NCI-H1105 (cell line): ENCODE measurements at places on chromosomes 13 and 19.

GRCh38 chr19:48810151-48810550 lies 678 bp downstream of the BCAT2 start:
- no peak for DNase-seq

DNA sequence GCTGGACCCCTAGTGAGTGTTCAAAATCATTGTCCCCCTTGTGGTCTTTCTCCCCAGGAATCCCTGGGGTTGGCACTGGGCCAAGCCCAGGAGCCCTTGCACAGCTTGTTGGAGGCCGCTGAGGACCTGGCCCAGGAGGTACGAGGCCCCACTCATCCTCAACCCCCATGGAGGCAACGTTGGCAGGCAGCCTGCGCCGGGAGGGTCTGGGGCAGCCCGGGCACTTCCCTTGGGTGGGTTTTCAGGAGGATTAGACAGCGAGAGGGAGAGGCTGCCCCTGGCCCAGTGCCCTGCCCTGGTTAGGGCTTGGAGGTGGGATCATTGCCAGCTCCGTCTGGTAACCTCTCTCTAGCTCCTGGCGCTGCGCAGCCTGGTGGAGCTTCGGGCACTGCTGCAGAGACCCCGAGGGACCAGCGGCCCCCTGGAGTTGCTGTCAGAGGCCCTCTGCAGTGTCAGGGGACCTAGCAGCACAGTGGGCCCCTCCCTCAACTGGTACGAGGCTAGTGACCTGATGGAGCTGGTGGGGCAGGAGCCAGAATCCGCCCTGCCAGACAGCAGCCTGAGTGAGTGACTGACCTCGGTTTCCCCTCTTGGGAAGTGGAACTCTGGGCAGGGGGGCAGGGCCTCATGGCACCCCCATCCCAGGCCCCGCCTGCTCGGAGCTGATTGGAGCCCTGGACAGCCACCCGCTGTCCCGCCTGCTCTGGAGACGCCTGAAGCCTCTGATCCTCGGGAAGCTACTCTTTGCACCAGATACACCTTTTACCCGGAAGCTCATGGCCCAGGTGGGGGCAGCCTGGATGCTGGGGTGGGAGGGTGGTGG lies 3.0 kb downstream of the ABCA7 start:
- peak; percentile 62 for DNase-seq

DNA sequence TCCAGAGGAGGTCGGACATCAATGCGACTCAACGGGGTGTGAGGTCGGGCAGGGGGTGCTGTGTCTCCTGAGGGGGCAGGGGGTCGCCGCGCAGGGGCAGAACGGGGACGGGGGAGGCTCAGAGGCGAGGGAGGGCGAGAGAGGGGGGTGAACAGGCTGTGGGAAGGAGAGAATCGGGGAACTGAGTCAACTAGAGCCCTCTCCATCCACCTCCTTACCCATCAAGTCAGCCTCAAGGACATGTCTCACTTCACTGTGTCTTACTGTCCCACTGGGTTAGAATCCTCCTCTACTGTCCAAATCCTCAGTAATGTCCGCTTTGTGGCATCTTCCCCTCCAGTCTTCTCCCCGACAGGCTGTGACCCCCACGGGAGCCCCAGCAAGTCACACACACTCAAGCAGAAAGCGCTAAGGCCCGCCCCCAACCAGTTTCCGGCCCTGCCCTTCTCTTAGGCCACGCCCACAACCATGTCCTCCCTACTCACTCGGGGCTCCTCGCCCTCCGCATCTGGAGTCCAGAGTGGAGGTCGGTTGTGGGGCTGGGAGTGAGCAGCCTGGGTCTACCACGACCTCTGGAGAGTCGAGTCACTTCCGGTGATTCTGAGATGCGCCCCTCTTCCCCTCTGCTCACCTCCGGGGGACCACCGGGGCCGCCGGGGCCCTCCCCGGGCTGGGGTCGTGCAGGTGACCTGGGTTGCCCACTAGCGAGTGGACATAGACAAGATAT lies 9.3 kb downstream of the PLEKHA4 start:
- no peak for DNase-seq

- no peak for DNase-seq
Measured at GRCh38 chr19:28968721-28969120, 244.2 kb downstream of the UQCRFS1 start.

DNA sequence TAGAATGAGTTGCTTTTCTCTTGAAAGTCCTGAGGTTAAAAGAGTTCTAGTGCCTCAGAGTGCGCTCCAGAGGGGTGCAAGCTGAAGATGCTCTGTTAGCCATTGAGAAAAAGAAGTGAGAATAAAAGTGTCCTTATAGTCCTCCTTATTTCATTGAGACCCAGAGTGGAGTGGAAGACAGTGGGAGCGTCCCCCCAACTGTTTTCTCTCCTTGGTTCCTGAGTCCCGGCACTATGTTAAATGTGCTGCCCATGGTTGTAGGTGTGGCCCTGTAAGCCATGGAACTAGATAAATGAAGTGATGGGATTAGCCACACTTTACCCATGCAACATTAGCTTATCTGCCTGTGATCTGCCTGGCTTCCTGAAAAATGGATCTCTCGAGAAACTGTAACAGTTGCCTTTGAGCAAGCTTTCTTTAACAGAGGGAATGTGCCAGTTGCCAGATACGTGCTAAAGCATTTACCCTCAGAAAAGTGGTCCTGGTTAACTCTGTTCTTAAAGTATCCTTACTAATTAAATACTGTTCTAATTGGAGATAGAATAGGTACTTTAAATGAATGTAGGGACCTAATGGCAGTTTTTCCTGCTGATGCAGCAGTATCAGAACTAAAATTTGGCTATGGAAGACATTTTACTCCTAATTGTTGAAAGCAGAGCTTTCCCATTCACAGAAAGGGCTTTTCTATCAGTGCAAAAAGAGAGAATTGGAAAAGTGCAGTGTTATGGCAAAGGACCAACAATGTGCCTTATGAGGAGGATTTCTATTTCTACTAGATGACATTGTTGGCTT lies 21.4 kb upstream of the PSG9 start:
- DNase-seq = no peak

DNA sequence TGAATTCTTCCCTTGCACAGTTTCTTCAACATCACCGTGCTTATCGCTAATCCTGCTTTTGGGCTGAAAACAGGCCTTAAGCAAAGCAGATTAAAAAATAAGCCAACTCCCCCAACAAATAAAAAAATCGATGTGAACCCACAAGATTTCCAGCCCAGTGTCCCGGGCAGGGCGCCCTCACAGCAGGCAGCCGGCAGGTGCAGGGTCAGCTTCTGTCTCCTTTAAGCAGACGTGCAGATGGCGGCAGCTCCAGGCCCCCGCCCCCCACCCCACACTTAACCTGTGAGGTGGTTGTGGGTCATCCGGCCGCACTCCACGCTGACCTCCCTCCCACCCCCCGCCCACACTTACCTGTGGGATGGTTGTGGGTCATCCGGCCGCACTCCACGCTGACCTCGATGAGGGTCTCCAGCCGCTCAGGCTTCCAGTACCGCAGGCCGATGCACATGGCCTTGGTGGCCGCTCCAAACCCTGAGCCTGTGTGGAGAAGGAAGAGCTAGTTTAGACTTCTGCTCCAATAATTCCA lies 19.8 kb downstream of the ADPRHL1 start:
- no peak for DNase-seq

GRCh38 chr19:41016488-41017071 lies 25.5 kb downstream of the CYP2B6 start:
- DNase-seq = no peak

DNA sequence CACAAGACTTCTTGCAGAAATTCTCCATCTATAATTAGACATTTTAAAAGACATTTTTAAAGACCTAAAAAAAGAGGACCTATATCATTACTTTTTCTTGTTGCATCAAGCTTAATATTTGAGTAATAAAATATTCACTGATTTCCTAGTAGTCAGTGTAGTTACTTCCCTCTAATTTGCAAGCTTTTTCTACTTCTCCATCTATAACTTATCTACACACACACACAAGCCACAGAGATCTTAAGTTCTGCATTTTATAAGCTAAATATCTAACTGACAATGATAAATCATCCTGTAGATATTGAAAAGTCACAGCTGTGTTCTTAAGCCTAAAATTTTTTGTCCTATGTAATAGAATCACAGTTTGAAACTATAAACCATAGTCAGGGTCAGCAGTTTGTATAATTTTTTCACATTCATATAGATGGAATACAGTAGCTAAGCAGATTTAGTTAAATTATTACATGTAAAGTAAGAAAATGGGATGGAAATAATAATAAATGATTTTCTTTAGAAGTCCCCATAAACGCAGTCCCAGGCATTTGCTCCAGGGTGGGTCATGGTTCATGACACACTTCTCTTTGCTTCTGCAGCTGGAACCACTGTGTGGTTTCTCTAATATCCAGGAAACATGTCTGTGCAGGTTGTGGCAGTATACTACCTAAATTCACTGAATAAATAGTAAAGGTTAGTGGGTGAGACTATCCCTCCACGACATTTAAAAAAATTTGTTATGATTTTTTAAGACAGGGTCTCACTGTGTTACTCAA lies 60.2 kb downstream of the ESD start:
- DNase-seq = no peak

- no peak for DNase-seq
Measured at GRCh38 chr13:79468819-79469218, 12.1 kb upstream of the NDFIP2 start.

DNA sequence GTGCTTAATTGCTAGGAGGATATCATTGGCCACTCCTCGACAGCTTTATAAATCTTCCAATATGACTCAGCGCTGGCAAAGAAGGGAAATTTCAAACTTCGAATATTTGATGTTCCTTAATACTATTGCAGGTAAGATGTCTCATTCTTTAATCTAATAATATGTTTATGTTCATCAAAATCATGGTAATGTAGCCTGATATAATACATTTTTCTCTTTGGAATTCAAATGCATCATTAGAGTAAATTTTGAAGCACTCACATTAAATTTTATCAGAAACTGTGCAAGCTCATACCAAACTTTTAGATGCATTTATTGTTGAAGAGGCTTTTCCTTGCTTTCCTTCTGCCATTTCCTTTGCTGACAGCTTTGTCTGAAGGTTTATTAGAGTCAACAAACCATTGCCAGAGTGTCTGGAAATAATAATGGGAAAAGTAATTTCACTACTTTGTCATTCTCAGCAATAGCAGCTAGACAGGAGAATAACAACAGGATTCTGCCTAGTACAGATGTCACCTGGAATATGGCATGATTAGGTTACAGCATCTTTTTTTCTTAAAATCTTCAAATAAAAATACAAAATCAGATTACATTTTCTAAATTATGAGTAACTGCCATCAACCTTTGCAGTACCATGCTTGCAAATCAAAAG lies 78.6 kb upstream of the MAB21L1 start:
- DNase-seq = no peak

DNA sequence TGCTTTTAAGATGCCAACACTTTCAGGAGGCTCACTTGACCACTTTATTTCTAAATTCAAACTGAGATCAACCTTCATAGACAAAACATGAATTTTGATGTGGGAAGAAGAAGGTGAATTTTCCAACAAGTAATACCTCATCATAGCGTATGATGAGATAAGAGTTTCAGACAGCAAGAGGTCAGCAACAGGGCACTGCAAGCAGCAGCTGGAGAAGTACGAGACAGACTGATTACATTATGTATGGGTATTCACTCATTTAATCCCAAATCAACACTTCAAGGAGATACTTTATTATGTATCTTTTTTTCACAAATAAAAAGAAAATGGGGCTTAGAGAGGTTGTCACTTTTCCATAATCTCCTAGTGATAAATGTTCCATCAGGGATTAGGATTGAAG lies 389.8 kb downstream of the TBC1D4 start:
- no peak for DNase-seq

GRCh38 chr19:10115392-10116084 lies 4.0 kb downstream of the P2RY11 start:
- DNase-seq = no peak

DNA sequence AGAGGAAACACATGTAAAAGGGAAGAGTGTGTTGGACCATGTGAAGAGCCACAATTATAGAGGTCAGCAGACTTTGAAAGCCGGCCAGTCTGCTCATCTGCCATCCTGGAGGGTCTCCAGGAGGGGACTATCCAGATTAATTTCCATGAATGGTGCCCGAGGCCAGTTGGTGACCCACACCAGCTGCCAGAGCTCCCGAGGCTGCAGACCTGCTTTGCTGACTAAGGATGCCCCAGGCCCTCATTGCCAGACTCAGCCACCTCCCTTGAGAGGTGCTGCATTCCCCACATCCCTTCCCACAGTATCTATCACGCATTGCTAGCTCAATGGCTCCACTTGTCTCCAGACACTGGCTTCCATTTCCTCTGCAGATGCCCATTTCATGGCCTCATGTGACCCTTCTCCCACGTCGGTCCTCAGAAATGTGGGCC lies 110.3 kb downstream of the NALCN start:
- DNase-seq = no peak

DNA sequence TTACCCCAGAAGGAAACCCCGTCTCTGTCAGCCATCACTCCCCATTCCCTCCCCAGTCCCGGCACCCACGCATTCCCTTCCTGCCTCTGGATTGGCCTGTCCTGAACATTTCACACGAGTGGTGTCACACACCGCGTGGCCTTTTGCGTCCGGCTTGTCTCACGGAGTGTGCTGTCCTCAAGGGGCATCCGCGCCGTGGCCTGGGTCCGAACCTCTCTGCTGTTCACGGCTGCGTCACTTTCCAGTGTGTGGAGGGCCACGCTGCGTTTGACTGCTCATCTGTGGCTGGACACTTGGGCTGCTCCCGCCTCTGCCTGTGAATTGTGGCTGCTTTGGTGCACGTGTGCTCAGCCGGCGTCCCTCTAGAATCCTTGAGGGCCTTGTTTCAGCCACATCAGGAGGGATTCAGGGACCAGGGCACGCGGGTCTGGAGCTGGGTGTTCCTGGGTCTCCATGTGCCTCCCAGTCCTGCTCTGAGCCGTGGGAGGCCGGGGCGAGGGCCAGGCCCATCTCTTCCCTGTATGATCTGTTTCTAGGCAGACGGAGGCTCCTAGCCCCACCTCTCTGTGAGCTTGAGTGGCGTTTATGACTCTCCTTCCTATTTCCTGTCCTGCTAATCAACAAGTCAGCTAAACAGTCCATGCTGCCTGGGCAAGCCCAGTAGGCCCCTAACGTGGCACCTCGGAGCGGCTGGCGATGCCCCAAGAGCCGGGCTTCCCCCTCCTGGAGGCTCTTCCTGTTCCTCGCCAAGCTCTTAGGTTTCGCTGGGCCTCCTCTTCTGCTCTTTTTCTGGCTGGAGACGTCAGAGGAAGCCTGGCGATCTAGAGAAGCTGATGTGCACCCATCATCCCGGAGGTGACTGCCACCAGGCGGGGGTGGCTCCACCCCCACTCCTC lies 8.1 kb downstream of the STK11 start:
- DNase-seq = no peak
